ENCODE measurements at places on chromosomes 7 and 10.

- DNase-seq: no peak
Observed at GRCh38 chr10:129615381-129615780, 148.3 kb downstream of the MGMT start.

- peak; percentile 72 for DNase-seq
Observed at GRCh38 chr10:59093461-59093860, 83.0 kb upstream of the PHYHIPL start.

GRCh38 chr10:63143987-63144386 lies 10.9 kb downstream of the NRBF2 start:
- no peak for DNase-seq

DNA sequence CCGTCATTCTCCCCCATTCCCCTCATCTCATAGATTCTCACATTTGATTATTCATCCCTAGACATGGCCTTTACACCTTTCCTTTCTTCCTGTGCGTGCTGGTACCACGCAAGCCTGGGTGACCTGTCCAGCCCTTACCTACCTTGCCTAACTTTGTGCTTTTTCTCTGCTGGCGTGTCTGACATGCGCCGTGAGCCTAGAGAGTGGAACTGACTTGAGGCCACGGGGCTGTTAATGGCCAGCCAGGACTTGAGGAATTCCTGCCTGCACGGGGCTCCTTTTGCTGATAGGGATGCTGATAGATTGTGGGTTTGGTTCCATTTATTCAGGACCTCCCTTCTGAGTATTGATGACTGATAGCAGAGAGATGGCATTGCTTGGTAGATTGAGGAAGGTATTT lies 134.2 kb downstream of the DOCK1 start:
- no peak for DNase-seq

GRCh38 chr7:16419126-16419525 lies 2.2 kb downstream of the CRPPA start:
- no peak for DNase-seq

DNA sequence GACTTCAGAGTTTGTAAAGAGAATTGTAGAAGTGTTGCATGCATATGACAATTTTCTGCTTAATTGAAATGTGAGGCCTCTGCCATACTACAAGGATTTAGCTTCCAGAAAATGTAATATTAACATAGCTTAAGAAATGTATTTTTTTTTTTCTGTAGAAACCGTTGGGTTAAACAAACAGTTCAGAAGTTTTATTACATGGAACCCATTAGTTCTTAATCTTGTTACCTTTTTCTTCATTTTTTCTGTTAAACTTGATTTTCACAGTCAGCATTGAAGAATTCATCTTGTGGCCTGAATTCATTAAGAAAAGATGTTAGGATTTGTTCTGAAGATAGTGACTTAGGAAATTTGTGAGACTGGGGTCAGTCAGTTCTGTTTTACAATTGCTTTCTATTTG lies 4.9 kb downstream of the PTEN start:
- peak; percentile 54 for DNase-seq

DNA sequence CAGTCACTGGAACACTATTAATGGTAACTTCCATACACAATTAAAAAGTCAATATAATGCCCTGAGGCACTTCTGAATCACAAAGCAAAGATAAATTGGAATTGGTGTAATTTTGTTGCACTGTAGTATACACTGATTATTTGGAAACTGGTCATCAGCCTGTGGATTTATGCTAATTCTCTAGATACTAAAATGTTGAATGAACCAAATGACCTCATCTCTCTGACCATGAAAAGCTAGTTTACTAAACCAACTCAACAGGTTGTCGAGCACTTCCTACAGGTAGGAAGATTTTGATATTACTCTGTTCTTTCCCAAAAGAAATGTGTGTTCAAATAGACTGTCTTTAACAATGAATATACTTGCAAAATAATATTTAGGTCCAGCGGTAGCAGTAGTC lies 5.3 kb downstream of the NRP1 start:
- no peak for DNase-seq

DNA sequence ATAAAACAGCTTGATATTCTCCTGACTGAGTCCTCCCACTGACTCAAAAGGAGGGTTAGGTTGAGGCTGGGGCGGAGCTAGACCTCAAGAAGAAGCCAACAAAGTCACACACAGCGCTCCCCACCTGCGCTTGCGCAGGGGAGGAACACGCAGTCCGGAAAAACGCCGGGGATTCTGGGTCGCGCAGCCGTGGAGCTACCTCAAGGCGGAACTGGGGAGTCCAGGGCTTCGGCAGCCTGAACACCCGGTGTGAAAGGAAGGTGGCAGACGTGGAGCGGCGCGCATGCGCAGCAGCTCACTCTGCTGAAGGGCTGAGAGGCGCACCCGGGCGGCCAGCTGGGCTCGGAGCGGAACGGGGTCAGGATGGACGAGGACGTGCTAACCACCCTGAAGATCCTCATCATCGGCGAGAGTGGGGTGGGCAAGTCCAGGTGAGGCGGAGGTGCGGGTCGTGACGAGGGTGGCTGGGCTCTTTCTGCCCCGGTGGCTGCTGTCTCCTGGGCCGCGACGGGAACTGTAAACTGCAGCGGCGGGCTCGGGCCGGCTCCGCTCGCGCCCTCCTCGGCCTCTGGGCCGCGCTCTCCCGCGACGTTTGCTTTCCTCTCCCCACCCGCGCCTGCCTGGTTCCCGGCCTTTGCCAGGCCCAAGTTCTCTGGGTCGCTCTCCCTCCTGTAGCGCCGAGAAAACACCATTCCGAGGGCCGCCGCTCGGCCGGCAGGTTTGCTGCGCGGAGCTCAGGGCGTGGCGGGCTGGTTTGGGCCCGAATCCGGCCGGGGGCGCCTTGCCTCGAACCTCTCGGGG lies at the start of gene RAB18:
Gene RAB18 (plus strand): TSS at position 298 of the 801 bp plus-strand sequence. CDS start 66 bp downstream, at position 364.
- DNase-seq: peak; percentile 99

- no peak for DNase-seq
Observed at GRCh38 chr7:96614154-96614867, 95.3 kb downstream of the SEM1 start.

- DNase-seq: no peak
Observed at GRCh38 chr10:35495521-35496119, 109.5 kb upstream of the GJD4 start.

GRCh38 chr10:63314020-63314419 lies 151.8 kb downstream of the JMJD1C start:
- no peak for DNase-seq

Measured in lung (tissue), 17 donors.